ENCODE measurements at places on chromosomes 16 and 17. TPM values are rescaled to one million over a fixed set of nuclear protein-coding genes. Genes with fewer than 3 reads are reported as not detected.
A peak's percentile ranks its signal among the peaks of the same experiment; 100 is the strongest.

Gene TMEM204
- 43.5 TPM for total RNA-seq

Gene TM4SF5
- total RNA-seq = 0.35 TPM

Gene DNAH17
- total RNA-seq = 0.08 TPM

Gene KRT31
- not detected for total RNA-seq

Gene OVCA2
- 43.2 TPM for total RNA-seq

Gene CACNG1
- total RNA-seq = not detected

Gene GNAO1
- 1.8 TPM for total RNA-seq

Gene HSD11B2
- not detected for total RNA-seq

GRCh38 chr17:29880031-29880430 is 50.0 kb downstream of the SSH2 start:
- peaks cover 14% of the 10 kb centered on the region for H3K4me1 ChIP-seq
- peaks cover 5% of the 10 kb centered on the region for H3K36me3 ChIP-seq
- H3K4me3 ChIP-seq = no peak overlapping the region
- no peak overlapping the region for H3K27ac ChIP-seq
- H3K27me3 ChIP-seq = no peaks in the 10 kb centered on the region
- DNase-seq = no peak

DNA sequence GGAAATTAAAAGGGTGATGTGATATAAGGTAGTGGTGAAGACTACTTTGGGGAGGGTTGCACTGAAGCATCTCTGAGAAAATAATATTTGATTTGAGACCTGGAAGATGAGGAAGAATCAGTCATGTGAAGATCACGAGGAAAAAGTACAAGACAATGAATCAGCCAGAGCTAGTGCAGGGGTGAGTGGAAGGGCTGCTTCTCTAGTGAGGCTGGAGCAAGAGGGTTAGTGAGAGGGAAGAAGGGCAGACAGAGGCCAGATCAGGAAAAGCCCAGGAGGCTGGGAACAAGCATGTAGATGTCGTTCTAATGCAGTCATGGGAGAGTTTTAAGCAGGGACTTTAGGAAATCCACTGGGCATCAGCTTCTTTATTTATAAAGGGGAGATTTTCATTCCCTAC is 504.2 kb upstream of the SALL1 start:
- no peak for DNase-seq
- no peaks in the 10 kb centered on the region for H3K27me3 ChIP-seq
- no peaks in the 10 kb centered on the region for H3K36me3 ChIP-seq
- H3K4me1 ChIP-seq = no peaks in the 10 kb centered on the region
- H3K4me3 ChIP-seq = no peak overlapping the region
- no peak overlapping the region for H3K27ac ChIP-seq

- H3K36me3 ChIP-seq = no peaks in the 10 kb centered on the region
- DNase-seq = no peak
- peaks cover 4% of the 10 kb centered on the region for H3K27me3 ChIP-seq
- H3K27ac ChIP-seq = no peak overlapping the region
- H3K4me3 ChIP-seq = no peak overlapping the region
These were observed 34.9 kb downstream of the GNAO1 start for GRCh38 chr16:56226187-56226586.

- H3K4me3 ChIP-seq = no peak overlapping the region
- no peaks in the 10 kb centered on the region for H3K4me1 ChIP-seq
- H3K36me3 ChIP-seq = no peaks in the 10 kb centered on the region
- DNase-seq = no peak
- H3K27ac ChIP-seq = no peak overlapping the region
These were observed 267.4 kb upstream of the PSMD7 start for GRCh38 chr16:74029115-74029792.

DNA sequence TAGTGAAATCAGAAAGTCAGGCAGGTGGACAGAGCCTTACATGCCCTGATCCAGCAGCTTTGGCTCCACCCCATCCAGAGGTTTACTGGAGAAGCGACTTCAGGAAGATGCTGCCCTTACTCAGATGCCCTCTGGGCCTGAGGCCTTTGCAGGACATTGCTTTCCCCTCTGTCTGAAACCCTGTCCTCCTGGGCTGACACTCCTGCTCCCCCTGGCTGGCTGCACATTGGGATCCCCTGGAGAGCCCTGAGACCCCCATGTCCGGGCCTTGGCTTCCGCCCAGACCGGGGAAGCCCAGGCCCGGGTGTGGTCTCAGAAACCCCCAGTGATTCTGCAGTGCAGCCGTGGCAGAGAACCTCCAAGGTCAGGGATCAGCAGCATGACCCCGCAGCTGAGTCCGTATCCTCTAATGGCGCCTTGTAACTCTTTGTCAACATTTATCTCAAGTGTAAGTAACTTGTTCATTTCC is 36.6 kb downstream of the BCO1 start:
- no peak for DNase-seq
- no peak overlapping the region for H3K4me3 ChIP-seq
- H3K27me3 ChIP-seq = no peaks in the 10 kb centered on the region
- no peaks in the 10 kb centered on the region for H3K4me1 ChIP-seq
- H3K27ac ChIP-seq = no peak overlapping the region
- no peaks in the 10 kb centered on the region for H3K36me3 ChIP-seq

DNA sequence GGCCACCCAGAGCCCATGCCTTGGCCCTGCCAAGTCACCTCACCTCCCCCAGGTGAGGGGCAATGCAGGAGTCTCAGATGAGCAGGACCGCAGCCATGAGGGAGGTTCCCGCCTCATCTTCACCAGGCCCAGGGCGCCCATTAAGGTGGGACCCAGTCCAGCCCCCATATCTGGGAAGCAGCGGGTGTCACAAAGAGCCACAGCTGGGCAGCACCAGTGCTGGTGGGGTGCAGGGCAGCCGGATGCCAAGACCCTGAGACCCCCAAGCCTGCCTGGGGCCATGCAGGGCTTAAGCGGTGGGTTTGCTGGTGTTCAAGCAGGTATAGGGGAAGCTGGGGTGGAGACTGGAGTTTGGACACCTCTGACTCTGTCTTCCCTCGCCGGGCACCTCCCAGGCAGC is 237.8 kb upstream of the GSE1 start:
- no peak for DNase-seq
- peaks cover 11% of the 10 kb centered on the region for H3K4me1 ChIP-seq
- no peaks in the 10 kb centered on the region for H3K36me3 ChIP-seq
- H3K27ac ChIP-seq = no peak overlapping the region
- no peak overlapping the region for H3K4me3 ChIP-seq

- no peak for DNase-seq
- no peak overlapping the region for H3K27ac ChIP-seq
- no peak overlapping the region for H3K4me3 ChIP-seq
- no peaks in the 10 kb centered on the region for H3K27me3 ChIP-seq
- peaks cover 60% of the 10 kb centered on the region for H3K36me3 ChIP-seq
These were observed 19.8 kb downstream of the SLC7A5 start for GRCh38 chr16:87849419-87850008.

- H3K27me3 ChIP-seq = no peaks in the 10 kb centered on the region
- no peak overlapping the region for H3K27ac ChIP-seq
- peaks cover 8% of the 10 kb centered on the region for H3K4me1 ChIP-seq
- no peak overlapping the region for H3K4me3 ChIP-seq
- H3K36me3 ChIP-seq = no peaks in the 10 kb centered on the region
These were observed 33.3 kb downstream of the PKD1L3 start for GRCh38 chr16:71966932-71967331.

DNA sequence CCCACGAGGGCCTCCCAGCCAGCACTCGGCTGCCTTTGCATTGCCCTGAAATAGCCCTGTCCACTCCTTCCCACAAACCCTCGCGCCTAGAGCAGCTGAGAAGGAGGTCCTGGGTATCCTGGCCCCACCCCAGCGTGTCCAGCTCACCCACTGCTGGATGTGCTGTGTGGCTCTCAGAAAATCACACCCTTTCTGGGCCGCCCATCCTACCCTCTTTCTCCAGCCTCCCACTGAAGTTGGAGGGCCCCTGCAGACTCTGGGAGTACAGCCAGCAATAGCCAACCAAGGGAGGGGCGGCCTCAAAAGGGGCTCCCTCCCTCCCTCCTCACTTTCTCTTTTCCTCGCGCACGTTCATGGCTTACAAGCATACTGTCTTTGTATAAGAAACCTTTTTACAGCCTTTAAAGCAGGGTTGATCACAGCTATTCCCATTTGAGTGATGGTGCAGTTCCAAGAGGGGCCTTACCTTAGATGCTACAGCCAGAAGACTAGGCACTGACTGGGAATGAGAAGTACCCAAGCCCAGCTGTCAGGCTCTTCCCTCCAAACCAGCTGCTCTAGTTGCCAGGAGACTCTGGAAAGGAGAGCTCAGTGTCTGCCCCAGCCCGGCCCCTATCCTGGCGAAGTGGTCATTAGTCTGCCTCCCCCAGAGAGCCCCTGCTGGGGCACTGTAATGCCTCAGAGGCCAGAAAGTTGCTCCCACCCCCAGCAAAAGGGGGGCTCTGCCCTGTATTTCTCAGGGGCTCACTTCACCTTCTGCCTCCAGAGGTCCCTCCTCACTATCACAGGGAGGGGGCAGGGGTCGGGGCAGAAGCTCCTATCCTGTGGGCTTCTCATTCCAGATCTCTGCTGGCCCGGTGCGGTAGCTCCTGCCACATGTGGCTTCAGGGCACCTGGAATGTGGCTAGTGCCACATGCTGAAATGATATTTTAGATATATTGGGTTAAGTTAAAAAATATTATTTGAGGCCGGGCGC is 38.1 kb downstream of the DCAKD start:
- H3K4me1 ChIP-seq = peaks cover under 1% of the 10 kb centered on the region
- H3K27ac ChIP-seq = no peak overlapping the region
- no peaks in the 10 kb centered on the region for H3K36me3 ChIP-seq
- H3K27me3 ChIP-seq = peaks cover 11% of the 10 kb centered on the region

DNA sequence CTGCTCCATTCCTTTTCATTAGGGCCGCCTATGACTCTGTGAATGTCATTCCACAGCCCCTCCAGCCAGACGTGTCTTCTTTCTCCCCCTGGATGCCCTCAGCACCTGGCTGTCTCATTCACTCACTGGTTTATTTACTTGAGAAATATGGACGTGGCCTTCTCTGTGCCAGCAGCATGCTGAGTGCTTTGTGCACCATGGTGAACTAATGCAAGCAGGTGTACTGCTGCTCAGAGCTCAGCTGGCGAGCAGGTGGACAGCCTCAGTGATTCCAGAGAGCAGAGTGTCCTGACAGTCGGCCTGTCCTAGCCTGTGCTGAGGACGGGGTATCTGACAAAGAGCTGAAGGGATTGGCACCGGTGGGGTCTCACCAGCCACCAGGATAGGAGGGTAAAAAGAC is 96.7 kb downstream of the GNAO1 start:
- no peaks in the 10 kb centered on the region for H3K27me3 ChIP-seq
- no peak overlapping the region for H3K27ac ChIP-seq
- no peaks in the 10 kb centered on the region for H3K4me1 ChIP-seq
- no peaks in the 10 kb centered on the region for H3K36me3 ChIP-seq
- H3K4me3 ChIP-seq = no peak overlapping the region

GRCh38 chr17:83084214-83084613 is 4.8 kb downstream of the METRNL start:
- no peak overlapping the region for H3K4me3 ChIP-seq
- peaks cover 19% of the 10 kb centered on the region for H3K36me3 ChIP-seq
- peak overlapping the region; percentile 80 for H3K27ac ChIP-seq
- H3K27me3 ChIP-seq = peaks cover 17% of the 10 kb centered on the region

DNA sequence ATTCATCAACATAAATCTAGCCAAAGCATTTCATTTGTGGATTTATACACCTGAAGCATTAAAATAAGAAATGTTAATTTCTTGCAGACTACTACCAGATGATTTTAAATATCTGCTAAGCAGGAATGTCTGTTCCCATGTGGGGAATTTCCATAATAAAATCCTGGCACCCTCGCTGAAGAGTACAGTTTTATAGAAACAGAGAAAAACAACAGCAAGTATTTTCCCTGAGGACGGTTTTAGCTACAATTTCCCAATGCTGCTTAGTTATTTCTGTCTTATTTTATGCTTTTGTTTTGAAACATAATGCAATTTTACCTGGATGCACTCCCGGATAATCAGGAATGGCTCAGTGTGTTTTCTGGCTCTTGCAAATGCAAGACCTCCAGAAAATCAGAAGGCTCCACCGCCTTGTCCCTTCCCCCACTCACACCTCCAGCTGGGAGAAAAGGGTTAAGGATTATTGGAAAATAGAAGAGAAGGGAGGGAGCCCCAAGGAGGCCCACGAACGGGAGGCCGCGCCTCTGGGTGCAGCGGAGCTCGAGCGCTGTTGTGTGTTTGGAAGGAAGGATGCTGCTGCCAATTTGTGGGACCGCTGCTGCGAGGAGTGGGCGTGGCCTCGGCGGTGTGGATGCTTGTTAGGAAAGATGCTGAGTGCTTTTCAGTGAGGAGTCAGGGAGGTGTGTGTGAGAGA is at the start of gene CNTNAP4:
Gene CNTNAP4 (plus strand): TSS at position 657 of the 694 bp plus-strand sequence. CDS start 262 bp downstream, outside the sequence.
- H3K4me3 ChIP-seq = no peak within 1 kb of the TSS
- H3K27me3 ChIP-seq = no peaks in the 10 kb centered on the region
- no peak within 1 kb of the TSS for H3K27ac ChIP-seq
- no peaks in the 10 kb centered on the region for H3K36me3 ChIP-seq
- no peaks in the 10 kb centered on the region for H3K4me1 ChIP-seq

Data from activated CD4-positive, alpha-beta memory T cell treated with anti-CD3 and anti-CD28 coated beads, Interleukin-2, amount 10 ng/mL, durations not matched to agents 7 days and 5 days (primary cell).